ENCODE measurements at places on chromosomes 12 and 14. TPM values are rescaled to one million over a fixed set of nuclear protein-coding genes. Genes with fewer than 3 reads are reported as not detected.
A peak's percentile ranks its signal among the peaks of the same experiment; 100 is the strongest.

The EML1 gene
- 1.7 TPM for total RNA-seq

The ACOT4 gene
- total RNA-seq, result 3.0 TPM

GRCh38 chr14:35344107-35344807, 52.1 kb downstream of the PSMA6 start:
- no peak overlapping the region for H3K27ac ChIP-seq
- H3K4me1 ChIP-seq, result peaks cover 10% of the 10 kb centered on the region
- no peaks in the 10 kb centered on the region for H3K27me3 ChIP-seq
- no peaks in the 10 kb centered on the region for H3K36me3 ChIP-seq
- no peak for DNase-seq

DNA sequence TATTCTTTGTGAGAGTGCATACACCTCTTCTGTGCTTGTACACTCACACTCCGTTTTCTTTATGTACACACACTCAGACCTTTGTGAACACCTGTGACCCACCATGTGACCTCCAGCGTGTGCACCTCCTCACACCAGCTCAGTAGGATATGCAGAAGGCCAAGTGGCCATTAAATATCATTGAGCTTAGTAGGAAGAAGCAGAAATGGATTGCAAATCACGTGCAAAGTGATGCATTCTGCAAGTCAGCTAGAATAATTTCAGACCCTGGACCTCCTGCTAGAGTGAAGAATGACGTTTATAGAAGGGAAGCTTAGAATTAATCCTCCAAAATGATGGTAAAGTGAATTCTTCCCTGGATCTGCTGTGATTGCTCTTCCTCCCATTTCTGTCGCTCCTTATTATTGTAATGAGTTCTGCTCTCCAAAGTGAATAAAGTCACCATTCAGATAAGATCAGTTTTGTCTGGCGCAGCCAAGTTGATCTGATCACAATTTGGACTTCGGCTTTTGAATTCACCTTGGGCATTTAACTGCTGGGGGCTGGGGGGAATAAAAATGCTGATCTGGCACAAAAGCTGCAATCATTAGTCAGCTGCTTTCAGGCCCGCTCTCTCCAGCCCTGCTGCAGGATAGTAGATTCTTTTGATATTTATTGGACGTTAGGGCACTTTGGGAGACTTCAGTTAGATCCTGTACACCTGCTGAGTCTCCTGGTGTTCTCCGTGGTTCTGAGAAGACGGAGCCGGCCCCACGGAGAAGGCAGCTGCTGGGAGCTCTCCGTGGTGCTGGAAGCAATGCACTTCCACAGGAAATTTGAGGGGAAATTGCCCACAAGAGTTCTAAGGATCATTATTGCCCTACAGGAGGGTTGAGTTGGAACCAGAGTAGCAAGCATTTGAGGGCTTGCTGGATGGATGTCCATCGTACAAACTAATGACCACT, 12.4 kb upstream of the NRXN3 start:
- no peaks in the 10 kb centered on the region for H3K4me1 ChIP-seq
- DNase-seq, result peak; percentile 32
- H3K27ac ChIP-seq, result no peak overlapping the region
- peaks cover 25% of the 10 kb centered on the region for H3K27me3 ChIP-seq
- no peaks in the 10 kb centered on the region for H3K36me3 ChIP-seq
- H3K4me3 ChIP-seq, result no peak overlapping the region

GRCh38 chr14:54651649-54652048, 84.7 kb downstream of the SAMD4A start:
- H3K27ac ChIP-seq, result no peak overlapping the region
- no peak overlapping the region for H3K4me3 ChIP-seq
- no peak for DNase-seq
- peaks cover 27% of the 10 kb centered on the region for H3K27me3 ChIP-seq
- H3K36me3 ChIP-seq, result no peaks in the 10 kb centered on the region

The CLEC14A gene
- not detected for total RNA-seq

GRCh38 chr12:92411687-92412086, 266.0 kb upstream of the BTG1 start:
- no peak overlapping the region for H3K27ac ChIP-seq
- DNase-seq, result no peak
- H3K27me3 ChIP-seq, result no peaks in the 10 kb centered on the region
- H3K4me1 ChIP-seq, result peaks cover 36% of the 10 kb centered on the region

The KRT6C gene
- total RNA-seq, result not detected

DNA sequence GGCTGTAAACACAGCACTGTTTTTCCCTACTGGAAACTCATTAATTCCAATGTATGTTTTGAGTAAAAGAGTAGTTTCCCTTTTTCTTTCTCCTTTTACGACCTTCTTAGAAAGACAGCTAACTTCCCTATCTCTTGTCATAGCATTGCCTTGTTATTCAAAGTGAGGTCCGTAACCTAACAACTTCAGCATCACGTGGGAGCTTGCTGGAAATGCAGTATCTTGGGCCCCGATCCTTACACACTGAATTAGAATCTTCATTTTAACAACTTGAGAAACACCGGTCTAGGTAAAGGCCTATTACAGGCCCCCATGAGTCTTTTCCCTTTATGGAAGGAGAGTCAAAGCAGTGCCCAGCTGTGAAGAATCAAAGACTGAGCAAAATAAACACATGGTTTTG, 230.7 kb upstream of the PRKD1 start:
- H3K36me3 ChIP-seq, result no peaks in the 10 kb centered on the region
- no peak overlapping the region for H3K4me3 ChIP-seq
- no peak overlapping the region for H3K27ac ChIP-seq
- no peak for DNase-seq
- H3K27me3 ChIP-seq, result no peaks in the 10 kb centered on the region

GRCh38 chr12:92568691-92569090, 134.1 kb upstream of the PLEKHG7 start:
- DNase-seq, result no peak
- no peaks in the 10 kb centered on the region for H3K27me3 ChIP-seq
- H3K4me1 ChIP-seq, result peaks cover 34% of the 10 kb centered on the region
- no peak overlapping the region for H3K27ac ChIP-seq
- peaks cover 26% of the 10 kb centered on the region for H3K36me3 ChIP-seq

The NOS1 gene
- total RNA-seq, result not detected

GRCh38 chr14:99753225-99754140, 39.7 kb upstream of the EML1 start:
- H3K27ac ChIP-seq, result no peak overlapping the region
- no peak overlapping the region for H3K4me3 ChIP-seq
- DNase-seq, result no peak

DNA sequence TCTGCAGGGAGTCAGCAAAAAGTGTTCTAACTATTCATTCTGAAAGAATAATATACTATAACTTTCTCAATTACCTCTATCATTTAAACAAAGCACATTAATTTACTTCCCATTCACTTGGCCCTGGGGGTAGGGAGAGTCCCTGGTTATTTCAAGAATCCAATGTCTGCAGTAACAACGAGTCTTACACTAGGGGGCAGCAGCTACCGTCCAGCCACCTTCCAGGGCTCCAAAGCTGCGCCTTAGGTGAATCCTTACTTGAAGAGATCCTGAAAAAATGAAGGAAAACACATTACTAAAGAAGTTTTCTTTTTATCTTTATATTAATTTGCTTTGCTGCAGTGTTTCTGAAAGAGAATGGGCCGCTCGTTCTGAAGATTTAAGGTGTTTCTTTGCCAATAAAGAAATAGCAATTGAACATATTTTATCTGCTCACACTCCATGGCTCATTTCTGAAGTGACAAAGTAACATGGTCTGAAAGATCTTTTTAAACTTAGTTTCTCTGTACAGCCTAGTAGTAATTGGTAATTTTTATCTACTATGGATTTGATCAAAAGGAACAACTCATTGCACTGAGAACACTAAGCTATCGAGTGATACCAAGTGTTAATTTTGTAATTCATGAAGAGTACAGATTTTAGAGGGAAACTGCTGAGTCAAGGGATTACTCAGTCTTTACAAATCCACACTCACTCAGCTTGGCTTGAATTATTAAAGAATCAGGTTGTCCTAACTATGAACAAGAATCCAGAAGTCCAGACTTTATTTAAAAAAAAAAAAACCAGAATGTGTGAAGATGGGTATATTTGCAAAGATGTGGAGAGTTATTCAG, 27.6 kb downstream of the BHLHE41 start:
- H3K27ac ChIP-seq, result no peak overlapping the region
- peaks cover 11% of the 10 kb centered on the region for H3K27me3 ChIP-seq
- H3K4me3 ChIP-seq, result no peak overlapping the region
- H3K4me1 ChIP-seq, result no peaks in the 10 kb centered on the region
- H3K36me3 ChIP-seq, result no peaks in the 10 kb centered on the region

Data from activated CD4-positive, alpha-beta T cell treated with anti-CD3 and anti-CD28 coated beads for 36 hours (primary cell).